ENCODE measurements at places on chromosomes 7 and 10. TPM values are rescaled to one million over a fixed set of nuclear protein-coding genes. Genes with fewer than 3 reads are reported as not detected.

DNA sequence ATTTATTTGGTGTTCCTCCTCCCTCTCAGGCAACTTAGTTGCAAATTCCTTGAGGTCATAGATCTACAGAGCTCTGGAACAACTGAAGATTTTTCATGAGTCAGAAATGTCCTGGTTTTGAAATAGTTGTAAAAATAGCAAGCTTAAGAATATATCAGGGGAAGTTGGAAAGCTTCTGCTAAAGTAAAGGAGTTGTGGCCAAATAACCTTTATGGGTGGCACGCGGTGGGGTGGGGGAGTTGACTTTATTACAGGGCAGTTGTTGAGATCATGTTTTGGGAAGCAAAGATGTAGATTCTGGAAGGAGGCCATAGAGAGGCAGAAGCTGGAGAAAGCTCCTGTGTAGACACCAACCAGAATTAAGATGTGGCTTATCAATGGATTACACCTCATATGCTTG, 326.0 kb upstream of the MTPN start:
- DNase-seq: no peak

DNA sequence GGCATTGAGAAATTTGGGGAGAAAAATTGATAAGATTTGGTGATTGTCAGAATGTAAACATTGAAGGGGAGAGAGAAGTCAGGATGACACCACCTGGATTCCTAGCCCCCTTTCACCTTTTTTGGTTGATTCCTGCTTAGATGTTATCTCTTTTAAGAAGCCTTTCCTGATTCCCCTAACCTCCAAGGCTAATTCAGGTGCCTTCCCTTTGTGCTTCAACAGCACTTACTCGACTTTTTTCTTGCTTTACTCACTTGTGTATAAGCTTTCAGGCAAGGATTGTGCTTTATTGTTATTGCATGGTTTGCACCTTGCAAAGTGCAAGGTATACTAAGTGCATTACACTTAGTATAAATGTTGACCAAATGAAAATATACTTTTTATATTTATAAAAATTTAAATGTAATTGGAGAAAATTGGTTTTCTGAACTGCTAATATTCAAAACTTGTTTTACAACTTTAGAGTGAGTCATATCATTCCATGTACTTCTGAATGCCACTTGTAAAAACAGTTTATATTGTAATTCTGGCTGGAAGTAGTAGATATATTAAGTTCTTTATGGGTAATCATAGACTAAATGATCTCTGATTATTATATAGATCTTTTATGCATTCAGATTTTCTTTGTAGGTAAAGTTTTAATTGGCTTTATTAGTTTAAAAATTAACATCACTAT, 13.2 kb downstream of the SHOC2 start:
- DNase-seq: no peak

DNA sequence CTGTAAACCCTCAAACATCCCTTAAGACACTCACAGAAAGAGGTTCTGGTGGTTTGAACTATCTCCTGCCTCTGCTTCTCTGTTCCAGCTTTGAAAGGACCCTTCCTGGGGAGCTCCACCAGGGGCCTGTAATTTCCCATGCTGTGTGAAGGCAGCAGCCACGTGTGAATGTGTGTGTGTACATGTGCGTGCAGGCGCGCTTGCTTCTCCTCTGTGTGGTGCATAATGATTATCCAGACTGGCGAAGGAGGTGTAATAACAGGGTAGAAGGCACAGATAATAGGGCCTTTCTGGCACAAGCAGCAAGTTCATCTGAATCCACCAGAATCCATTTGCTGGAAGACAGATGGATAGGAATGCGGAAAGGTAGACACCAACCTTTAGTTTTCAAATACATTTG, 466.5 kb downstream of the GRID1 start:
- no peak for DNase-seq

DNA sequence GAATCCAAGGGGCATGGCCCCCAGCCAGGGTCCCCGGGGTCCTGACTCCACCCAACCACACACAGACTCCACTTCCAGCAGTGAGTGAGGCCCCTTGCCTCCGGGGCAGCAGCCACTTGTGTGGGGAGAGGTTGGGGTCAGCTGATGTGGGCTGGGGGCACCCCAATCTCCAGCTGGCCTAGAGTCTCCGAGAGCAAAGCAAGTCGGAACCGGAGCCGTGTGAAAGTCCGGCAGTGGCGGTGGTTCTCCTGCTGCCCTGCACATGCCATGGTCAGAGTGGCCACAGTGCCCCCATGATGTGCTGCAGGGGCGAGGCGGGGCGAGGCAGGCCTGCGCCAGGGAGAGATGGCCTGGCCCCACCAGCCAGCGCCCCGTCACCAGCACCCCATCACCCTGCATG, 74.6 kb downstream of the PDGFA start:
- no peak for DNase-seq

DNA sequence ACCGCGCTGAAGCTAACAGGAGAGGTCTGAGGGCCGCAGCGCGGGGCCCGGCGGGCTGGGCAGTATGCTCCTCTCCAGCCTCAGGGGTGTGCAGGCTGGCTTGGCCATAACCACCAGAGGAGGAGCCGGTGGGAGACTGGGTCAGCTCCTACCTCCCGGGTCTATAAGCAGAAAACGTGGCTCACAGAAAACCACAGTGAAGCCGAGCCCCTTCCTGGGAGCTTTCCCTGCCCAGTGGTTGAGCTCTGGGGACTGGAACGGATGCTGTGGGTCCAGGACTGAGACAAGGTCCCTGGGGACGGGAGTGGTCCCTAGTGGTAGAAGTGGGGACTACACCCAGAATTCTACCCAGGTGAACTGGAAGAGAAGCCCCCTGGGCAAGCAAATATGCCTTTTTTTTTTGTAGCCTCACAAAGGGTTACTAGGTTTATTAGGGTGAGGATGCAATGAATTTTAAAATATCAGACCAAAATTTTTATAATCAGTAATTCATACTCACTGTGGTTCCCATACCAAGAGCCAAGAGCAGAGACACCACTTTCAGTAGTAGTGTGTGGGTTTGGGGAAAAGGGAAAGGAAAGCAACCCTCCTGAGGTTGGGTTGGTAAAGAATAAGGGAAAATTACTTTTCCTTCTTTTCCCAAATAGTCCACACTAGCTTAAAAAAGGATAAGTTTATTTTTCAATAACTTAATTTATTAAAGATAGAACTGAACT, 67.9 kb upstream of the PRKCQ start:
- DNase-seq: peak; percentile 28

DNA sequence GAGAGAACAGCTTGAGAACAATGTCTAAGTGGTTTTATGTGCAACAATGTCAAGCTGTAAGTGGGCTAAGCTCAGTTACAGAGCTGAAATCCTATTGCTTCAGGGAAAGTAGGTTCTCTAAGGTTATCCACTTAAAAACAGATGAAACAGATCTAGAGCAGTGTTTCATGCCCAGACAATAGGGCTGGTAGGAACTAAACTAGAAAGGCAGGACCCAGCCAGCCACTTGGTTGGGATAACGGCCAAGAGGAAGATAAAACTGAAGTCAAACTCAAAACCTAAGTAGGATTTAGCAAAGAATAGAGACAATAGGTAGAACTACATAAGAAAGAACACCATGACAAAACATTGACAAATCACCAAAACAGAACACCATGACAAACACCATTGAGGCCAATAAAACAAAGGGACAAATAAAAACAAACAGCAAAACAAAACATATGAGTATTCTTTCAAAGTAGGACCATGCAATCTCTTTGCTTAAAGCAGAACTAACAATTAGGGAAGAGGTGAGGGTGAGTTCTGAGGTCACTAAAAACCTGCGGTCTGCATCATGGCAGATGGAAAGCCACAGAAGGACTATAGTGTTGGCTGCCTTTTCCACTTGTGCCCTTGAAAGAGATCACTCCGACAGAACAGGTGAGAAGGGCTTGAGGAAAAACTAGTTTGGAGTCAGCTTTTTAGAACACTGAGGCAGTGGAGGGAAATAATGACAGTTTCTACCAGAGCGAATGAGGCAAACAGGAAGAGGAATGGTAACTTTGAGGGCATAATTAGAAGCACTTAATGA, 81.0 kb downstream of the HGF start:
- DNase-seq: no peak

- DNase-seq: no peak
Measured at GRCh38 chr10:48699011-48699627, 14.4 kb downstream of the WDFY4 start.

DNA sequence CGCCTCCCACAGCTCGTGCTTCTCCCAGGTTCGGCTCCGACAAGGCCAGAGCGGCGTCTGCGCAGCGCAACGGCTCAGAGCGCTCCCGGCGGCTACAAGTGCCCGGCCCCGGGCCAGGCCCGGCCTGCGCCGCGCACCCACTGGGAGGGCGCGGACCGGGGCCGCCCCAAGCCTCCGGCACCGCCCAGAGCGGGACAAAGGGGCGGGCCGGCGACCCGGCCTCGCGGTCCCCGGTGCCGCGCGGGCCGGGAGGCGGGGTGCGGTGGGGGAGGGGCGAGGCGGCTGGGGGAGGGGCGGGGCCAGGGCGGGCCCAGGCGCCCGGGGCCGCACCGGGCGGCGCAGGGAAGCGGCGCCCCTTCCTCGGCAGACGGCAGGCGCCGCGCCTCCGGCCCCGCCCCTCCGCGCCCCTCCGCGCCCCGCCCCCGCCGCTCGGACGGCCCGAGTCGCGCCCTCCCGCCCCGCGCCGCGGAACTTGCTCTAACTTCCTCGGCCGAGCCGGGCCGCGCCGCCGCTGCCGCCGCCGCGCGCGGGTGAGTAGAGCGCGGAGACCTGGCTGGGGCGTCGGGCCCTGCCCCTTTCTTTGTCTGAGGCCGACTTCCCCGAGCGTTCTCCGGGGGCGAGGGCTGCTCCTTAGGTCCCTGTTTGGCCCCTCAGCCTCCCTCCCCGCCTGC, at the start of gene TSPAN14:
TSS of gene TSPAN14 (plus strand) at position 469 of the 671 bp plus-strand sequence. CDS start 34,924 bp downstream, outside the sequence.
- peak; percentile 92 for DNase-seq

- no peak for DNase-seq
Measured at GRCh38 chr7:101680406-101681145, 51.5 kb upstream of the MYL10 start.

DNA sequence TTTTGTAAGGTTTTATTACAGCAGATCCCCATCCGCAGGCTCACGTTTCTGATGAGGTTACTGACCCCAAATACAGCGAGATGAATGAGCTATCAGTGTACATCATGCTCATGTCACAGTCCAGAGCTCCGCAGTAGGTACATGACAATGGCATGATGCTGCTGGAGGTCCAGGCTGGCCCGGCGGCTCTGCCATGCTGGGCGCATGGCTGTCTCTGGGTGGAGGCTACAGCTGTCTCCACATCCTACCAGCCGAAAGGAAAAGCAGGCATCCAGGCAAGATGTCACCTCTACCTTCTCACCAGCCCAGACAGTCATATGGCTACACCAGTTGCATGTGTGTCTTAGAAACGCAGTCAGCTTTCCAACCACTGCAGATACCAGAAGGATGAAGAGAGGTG, 90.9 kb upstream of the RNF32 start:
- no peak for DNase-seq

DNA sequence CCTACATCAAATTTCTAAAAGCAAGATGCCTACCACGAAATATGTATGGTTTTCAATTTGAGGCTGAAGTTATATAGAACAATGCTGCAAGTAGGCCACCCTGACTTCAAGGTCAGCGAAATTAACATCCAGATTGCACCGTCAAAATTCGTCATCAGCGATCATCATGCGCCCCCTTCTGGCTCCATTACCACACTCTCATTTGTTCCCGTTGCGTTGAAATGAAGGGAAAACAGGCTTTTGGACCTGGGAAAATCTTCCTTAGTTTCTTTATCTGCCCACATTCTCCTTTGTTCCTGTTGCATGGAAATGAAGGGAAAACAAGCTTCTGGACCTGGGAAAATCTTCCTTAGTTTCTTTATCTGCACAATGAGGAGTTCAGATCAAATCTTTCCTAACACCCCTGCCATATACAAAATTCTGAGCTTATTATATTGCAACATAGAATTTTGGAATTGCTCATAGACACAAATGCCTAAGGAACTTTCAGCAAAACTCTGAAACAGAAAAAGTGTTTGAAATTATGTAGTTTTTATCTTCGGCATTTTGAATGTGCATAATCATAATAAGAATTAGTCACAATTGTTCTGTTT, 98.2 kb upstream of the PRKCQ start:
- DNase-seq: peak; percentile 57

- no peak for DNase-seq
Measured at GRCh38 chr10:120368338-120368737, 88.7 kb upstream of the PLPP4 start.

DNA sequence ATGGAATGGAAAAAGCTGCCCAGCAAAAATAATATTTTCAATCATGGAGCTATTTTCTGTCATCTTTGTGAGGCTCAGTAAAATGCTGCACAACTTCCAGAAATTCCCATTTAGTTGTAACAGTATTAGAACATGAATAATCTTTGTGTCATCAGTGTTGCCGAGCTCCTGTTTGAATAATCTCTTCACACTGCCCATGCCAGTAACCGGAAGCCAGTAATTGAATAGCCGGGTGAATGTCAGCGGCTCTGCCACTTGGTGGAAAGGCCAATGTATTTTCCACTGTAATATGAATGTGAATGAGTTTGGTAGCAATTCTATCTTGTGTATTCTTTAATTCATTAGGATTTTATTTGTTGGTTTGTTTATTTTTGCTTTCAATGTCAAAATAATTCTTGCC, 172.5 kb upstream of the INSYN2A start:
- DNase-seq: no peak

DNA sequence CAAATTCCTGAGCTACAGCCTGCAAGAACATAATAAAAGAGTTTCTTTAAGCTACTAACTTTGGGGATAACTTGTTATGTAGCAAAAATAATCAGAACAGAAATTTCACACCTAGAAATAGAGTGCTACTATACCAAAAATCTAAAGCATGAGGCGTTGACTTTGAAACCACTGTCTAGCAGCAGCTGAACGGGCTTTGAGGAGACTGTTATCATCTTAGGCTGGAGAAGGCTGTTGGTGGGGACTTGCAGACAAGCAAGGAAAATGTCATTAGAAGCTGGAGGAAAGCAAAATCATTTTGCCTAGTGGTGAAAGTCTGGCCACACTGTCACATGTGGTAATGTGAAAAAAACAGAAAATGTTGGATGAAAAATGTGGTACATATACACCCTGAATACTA, 48.4 kb upstream of the ST8SIA6 start:
- no peak for DNase-seq

DNA sequence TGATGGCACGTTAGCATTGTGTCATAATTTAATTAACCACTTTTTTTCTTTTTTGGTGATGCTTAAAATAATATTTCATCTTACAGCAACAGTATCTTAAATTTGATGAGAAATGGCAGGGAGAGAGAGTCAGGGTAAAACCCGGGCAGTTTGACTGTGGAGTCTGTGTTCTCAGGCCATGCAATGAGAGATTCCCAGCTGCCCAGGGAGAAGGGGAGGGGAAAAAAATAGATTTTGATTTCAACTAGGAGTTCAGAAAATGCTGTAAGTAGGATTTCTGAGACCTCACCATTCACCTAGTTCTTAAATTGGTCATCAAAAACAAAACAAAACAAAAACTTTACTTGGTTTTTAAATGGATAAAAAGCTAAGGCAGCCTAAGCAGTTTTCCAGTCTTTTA, 37.4 kb upstream of the XPNPEP1 start:
- no peak for DNase-seq

GRCh38 chr7:5596046-5596895, 172.6 kb upstream of the TNRC18 start:
- peak; percentile 81 for DNase-seq

GRCh38 chr7:148772297-148773089, 73.8 kb downstream of the CUL1 start:
- no peak for DNase-seq

The FAM25C gene
- not detected for total RNA-seq

The C10orf105 gene
- not detected for total RNA-seq

The SEMA3D gene
- 2.1 TPM for total RNA-seq

The HOXA7 gene
- 29.8 TPM for total RNA-seq

The VWDE gene
- 1.8 TPM for total RNA-seq

The CYP26A1 gene
- not detected for total RNA-seq

The TMEM196 gene
- total RNA-seq: not detected

The SUN3 gene
- not detected for total RNA-seq
